ENCODE measurements at places on chromosomes 1 and 21. TPM values are rescaled to one million over a fixed set of nuclear protein-coding genes. Genes with fewer than 3 reads are reported as not detected.

GRCh38 chr1:212962509-212962908 lies 12.2 kb downstream of the VASH2 start:
- no peak for DNase-seq

- DNase-seq, result no peak
These were observed 80.4 kb upstream of the EDN2 start for GRCh38 chr1:41564741-41565475.

The FAM151A gene
- total RNA-seq, result not detected

DNA sequence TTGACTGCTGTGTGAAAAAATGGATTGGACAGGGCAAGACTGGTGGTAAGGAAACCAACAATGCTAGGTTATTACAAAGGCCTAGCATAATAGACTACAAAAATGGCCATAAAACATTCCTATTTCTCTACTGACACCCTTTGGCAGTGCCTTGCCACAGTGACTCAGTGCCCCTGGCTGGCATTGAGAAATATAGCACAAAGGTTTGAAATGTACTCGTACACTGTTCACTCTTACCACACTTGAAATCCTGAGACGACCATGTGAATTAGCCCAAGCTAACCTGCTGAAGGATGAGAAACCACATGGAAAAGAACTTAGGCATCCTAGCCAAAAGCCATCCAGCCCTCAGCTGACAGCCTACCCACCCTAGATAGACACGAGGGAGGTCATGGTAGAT lies 149.8 kb upstream of the PALMD start:
- peak; percentile 15 for DNase-seq

The CELA3B gene
- not detected for total RNA-seq

GRCh38 chr1:17582124-17582774 lies 42.8 kb downstream of the ARHGEF10L start:
- DNase-seq, result no peak

DNA sequence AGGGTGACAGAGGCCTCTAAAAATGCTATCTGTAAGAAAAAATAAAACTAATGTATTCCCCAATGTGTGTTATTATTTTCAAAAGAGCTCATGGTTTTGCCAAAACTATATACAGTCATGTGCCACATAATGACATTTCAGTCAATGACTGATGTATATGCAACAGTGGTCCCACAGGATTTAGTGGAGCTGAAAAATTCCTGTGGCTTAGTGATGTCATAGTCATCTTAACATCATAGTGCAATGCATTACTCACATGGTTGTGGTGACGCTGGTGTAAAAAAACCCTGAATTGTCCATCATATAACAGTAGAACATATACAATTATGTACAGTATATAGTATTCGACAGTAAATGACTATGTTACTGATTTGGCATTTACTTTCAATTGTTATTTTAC lies 172.4 kb downstream of the CACNA1E start:
- DNase-seq, result peak; percentile 68

GRCh38 chr1:41728403-41729202 lies 190.1 kb downstream of the HIVEP3 start:
- DNase-seq, result no peak

GRCh38 chr1:3465091-3465934 lies 10.8 kb downstream of the ARHGEF16 start:
- DNase-seq, result no peak

- DNase-seq, result peak; percentile 92
These were observed 23.2 kb downstream of the NUAK2 start for GRCh38 chr1:205298191-205298994.

DNA sequence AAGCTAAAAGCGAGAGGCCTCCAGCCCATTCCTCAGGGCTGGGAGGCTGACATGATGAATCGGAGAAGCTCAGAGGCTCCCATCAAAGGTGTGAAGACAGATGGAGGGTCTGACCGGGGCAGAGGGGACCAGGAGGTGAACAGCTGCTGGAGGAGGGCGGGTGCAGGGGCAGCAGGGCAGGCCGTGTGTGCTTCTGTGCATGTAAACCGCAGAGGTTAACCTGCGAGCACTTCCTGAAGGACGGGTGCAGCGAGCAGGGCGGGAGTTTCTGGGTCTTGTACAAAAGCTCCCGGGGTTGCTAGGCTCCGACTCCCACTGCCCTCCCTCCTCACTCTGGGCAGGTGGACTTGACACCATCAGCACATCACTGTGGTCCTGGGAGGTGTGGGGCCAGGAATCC lies 75.2 kb downstream of the PAX7 start:
- DNase-seq, result no peak

The FAM131C gene
- total RNA-seq, result 0.46 TPM

- DNase-seq, result no peak
These were observed 787.3 kb downstream of the KCNT2 start for GRCh38 chr1:195820925-195821324.

The F5 gene
- total RNA-seq, result not detected

DNA sequence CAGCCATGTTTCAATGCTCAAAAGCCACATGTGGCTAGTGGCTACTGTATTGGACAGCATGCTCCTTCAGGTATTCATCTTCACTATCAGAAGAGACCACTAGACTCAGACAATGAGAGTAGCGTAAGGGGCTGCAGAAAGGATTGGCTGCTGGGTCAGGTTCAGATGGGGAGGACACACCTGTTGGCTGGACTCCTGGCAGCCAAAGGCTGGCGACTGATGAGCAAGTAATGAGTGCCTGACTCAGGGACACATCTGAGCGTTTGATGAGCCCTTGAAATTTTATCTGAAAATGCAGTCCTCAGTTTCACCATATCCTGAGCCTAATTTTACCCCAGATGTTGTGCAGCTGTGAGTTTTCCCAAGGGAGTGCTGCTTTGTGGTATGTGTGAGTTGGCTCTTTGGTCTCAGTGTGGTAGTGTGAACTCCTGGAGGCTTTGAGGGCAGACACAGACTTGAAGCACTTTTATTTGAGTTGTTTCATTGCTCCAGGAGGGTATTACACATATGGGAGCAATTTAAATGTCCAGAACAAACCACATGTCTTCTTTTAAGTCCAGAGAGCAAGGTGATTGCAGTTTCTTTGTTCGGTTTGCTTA lies 9.6 kb downstream of the ST6GALNAC3 start:
- no peak for DNase-seq

GRCh38 chr1:20028125-20028524 lies 41.9 kb upstream of the PLA2G5 start:
- DNase-seq, result no peak

GRCh38 chr21:27346041-27346448 lies 379.2 kb upstream of the ADAMTS5 start:
- peak; percentile 12 for DNase-seq

DNA sequence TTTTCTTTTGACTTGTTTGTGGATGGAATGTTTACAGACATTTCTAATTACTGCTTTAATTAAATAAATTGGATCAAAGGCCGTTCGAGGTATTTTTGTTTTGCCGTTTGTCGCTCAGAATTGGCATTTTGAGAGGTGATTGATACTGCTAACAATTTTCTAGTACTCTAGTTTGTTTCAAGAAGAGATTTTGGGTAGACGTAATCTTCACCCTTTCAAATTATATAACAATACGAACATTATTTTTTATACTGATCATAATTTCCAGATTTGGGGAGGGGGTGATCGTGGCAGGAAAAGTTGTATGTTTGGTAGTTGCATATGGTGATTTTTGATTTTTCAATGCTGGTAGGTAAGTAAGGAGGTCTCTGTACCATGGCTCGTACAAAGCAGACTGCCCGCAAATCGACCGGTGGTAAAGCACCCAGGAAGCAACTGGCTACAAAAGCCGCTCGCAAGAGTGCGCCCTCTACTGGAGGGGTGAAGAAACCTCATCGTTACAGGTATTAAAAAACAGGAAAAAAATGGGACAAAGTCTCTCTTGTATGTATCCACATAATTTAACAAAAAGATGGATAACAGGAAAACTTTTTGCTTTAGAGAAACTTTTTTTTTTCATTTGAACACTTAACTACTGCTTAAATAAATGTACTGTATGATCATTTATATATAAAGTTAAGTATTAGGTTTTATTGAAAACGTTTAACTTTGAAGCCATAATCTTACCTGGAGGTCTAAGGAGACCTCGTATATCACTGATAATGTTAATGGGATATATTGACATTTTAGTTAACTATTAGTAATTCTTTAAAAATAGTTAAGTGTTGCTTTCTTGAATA lies 1.7 kb downstream of the H3-3A start:
- DNase-seq, result no peak

DNA sequence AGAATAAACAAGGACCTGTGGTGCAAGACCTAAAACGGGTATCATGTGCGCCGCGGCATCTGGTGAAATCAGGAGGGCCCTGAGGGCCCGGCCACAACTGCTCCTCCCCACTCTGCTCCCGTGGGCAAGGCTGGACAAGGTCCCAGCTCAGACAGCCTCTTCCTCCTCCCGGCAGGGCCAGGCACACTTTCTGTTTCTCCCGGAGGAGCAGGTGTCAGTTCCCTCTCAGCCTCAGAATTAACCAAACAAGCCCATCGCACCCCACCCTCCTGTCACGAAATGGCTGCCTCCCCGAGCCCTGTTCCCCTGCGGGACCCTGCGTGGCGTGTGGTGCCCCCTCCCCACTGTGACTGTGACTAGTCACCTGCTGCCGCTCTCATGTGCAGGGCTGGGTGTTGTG lies 15.2 kb downstream of the PTTG1IP start:
- no peak for DNase-seq

DNA sequence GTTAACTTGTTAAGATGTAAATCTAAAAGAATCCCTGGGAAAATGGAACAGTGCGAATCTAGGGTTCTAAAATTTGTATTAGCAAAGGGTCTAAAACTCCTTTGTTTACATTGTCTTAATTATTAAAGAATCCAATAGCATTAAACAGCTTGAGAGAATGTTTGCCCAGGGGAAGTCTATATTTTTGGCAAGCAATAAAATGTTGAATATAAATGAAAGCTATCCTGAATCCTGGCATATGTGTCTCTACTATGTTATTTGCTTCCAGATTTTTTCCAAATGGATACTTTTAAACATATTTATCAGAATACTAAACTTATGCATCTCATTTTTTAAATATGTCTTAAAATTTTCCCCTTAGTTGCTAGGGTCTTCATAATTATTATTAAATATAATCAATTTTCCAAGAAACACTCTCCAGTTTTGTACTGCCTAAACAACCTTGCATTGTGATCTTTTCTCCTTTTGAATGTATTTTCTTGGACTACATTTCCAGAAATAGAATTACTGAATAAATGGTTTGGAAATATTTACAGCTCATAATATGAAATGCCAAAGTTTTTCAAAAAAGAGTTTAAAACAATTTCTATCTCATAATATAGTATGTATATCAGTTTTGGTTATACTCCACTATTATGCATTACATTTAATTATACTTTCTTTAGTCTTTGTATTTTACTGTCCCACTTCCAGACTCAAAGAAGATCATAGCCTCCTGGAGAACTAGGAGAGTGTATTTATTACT lies 304.8 kb downstream of the USP25 start:
- DNase-seq, result no peak
